Activated CD8-positive, alpha-beta memory T cell treated with anti-CD3 and anti-CD28 coated beads, Interleukin-2, amount 10 ng/mL, durations not matched to agents 7 days and 5 days (primary cell): ENCODE measurements at places on chromosomes 1 and 21.
A peak's percentile ranks its signal among the peaks of the same experiment; 100 is the strongest.

DNA sequence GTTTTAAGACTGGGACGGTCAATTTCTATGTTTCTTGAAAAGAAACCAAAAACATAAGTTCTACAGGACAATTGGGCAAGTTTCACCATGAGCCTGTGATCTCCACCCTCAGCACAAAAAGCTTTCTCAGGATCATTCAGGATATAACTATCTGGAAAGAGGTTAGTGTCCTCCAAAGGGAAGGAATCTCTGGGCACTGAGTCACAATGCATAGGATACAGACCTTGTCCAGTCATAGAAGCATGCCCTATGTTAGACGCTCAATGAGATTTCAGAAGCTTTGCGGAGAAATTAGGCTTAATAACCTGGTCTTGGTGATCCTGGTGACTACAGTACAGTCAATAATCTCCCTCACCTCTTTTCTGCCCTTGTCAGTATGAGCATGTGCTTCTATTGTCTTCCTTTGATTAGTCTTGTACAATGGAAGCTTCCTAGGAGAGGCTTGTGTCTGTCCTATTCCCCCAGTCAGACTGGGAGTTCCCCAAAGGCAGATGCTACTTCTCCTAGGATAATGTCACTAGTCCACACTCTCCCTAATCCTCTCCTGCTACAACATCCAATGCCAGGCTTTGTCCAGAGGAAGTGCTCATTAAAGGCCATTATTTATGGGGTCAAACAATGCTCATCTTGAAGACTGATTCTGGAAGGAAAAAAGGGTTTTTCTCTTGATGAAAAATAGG, 97.4 kb downstream of the KCNH1 start:
- no peak for DNase-seq

DNA sequence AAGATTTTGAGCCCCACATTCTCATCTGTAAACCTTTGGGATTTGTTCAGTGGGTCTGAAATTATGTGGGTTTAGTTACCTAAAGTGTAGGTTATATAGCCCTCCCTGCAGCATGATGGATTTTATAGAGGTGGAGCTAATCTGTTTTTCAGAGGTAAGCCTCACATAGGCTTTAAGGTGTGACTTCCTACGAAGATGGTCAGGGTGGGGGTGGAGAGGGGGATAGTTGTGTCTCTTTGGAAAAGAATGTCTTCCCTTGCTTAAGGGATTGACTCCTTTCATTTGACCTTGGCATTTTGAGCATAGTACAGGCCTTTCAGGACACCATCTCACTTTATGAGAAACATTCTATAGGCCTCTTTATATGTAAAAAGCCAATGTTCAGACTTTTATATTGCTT, 3.4 kb downstream of the CACHD1 start:
- DNase-seq, result no peak

DNA sequence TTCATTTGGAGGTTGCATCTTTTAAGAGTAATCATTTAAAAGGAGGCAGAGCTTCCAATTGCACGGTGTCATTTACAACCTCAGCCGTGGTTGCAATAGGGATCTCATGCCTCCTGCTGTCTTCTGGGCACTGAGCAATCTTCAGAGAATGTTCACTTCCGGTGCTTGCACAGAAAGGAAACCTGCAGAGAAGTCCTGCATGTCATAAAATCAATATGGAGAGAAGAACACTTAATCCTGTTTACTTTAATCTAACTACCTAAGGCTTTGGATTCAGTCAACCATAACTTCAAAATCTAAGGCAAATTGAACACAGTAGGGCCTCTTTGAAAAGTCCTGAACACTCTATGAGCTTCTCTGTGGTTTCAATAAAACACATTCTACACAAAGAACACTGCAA, 11.3 kb upstream of the MAP10 start:
- DNase-seq, result peak; percentile 45

GRCh38 chr1:233617025-233617424, 3.1 kb downstream of the KCNK1 start:
- DNase-seq, result no peak

- no peak for DNase-seq
Observed at GRCh38 chr1:230031131-230031530, 35.9 kb upstream of the GALNT2 start.

- DNase-seq, result no peak
Observed at GRCh38 chr1:116923421-116923820, 13.7 kb downstream of the PTGFRN start.

GRCh38 chr1:28110555-28110954, 22.1 kb upstream of the EYA3 start:
- DNase-seq, result no peak

DNA sequence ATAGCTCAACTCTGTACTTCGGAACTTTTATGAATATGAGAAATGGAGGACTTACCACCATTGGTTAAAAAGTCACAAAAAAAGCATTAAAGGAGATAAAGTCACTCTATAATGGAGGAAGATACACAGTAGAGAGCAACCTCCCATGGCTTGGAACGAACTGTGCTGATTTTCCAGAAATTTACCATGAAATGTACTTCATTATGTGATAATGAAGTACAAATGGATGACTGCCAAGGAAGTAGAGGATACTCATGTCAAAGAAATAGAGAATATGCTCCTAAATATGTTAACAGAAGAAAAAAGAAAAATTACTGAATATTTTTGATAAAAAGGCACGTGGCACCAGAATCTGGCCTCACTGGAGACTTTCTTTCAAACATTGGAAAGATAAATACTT, 23.6 kb upstream of the PLA2G2E start:
- DNase-seq, result no peak

DNA sequence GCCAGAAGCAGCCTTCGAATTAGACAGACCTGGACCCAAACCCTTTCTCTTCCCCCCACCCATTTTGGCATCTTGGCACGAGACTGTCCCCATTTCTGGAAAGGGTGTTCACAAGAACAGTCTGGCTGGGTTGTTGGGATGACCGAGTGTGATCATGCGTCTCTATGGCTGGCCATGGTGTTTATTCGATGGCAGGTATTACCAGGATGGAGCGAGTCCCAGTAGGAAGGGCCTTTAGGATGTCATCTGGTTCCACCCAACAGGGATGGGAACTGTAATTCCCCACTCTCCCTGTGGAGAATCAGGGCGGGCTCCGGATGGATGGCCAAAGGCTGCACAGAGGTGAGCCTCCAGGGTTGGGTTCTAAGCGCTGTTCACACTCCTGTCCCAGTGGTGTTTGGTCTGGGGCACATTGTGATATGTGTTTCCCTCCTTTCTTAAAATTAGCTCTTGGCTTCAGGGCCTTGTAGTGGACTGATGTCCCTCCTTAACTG, 33.4 kb upstream of the ATP5PO start:
- DNase-seq, result no peak

DNA sequence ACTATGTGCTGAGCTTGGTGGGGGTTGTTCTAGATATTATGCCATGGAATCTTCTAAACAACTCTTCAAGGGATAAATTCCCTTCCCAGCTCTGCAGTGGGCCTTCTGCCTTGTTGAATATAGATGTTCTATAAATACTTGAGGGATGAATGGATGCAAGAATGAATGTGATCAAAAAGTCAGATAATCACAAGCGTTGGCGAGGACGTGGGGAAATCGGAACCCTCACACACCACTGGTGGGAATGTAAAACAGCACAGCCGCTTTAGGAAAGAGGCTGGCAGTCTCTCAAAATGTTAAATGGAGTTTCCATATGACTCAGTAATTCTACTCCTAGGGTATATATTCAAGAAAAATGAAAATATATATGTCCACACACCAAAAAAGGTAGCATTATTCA, 19.0 kb downstream of the SDC3 start:
- DNase-seq, result no peak

DNA sequence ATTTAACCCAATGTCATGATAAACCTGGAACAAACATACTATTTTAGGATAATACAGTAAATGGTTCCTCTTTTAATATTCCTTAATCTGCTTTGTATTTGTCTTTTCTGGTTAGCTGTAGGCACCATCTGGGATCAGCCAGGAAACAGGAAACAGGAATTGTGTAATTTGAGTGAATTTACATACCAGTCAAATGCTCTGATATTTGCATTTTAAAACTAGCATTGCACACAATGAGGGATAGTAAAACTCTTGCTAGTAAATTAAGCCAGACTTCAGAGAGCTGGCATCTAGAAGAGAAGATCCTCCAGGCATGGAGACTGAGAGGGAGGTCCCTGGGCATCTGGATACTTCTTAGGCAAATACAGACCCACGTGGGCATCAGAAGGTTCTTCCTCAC, 103.5 kb downstream of the HMCN1 start:
- no peak for DNase-seq

- DNase-seq, result no peak
Observed at GRCh38 chr1:157142201-157142600, 4.0 kb upstream of the ETV3 start.

- DNase-seq, result no peak
Observed at GRCh38 chr1:206508130-206508889, 979 bp downstream of the RASSF5 start.

DNA sequence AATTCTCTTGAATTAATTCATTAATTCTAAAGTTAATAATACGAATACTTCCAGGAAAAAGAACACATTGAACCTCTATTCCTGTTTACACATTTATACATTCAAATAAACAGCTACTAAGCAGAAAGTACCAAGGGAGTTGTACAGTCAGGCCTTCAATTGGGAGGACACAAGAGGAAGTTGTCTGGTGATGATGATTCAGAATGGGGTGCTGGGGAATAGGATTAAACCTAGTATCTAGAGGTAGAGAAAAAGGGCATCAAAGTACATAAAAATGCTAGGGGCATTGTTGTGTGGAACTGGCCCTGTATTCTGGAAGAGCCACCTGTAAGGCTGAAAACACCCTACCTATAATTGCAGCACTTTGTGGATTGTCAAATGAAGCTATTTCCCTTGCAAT, 71.7 kb upstream of the MROH9 start:
- DNase-seq, result no peak

DNA sequence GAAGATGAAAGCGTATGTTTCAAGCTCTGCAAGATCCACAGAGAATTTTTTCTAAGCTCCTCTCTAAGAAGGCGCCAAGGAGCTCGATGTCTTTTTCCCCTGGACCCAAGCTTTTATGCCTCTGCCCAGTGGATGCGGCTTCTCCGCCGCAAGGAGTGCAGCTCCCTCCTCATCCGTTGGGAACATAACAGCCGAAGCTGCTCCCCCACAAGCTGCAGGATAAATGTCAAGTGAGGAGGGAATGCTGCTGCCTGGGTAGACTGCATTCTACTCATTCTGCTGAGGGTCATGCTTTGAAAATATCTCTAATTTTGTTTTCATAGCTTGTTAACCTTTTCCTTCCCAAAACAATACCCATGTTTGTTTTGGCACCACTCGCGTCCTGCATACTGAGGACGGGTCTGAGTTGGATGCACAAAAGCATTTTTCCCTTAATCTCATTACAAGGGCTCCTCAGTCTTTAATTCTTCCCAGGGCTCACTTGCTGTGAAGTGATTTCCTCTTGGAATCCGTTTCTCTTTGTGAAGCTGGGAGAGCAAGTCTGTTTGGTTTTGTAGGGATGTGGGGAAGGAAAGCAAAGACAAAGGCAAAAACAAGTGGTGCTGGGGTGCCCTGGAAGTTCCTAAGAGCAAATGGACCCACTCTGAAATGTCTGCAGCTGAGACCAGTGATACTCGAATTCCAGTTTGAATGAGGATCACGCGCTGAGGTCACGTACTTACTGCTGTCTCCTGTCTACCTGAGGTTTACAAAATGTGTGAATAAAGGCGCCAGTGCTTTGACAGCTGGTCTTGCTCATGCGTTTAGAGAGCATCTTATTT, 134.0 kb upstream of the IRF2BP2 start:
- no peak for DNase-seq

DNA sequence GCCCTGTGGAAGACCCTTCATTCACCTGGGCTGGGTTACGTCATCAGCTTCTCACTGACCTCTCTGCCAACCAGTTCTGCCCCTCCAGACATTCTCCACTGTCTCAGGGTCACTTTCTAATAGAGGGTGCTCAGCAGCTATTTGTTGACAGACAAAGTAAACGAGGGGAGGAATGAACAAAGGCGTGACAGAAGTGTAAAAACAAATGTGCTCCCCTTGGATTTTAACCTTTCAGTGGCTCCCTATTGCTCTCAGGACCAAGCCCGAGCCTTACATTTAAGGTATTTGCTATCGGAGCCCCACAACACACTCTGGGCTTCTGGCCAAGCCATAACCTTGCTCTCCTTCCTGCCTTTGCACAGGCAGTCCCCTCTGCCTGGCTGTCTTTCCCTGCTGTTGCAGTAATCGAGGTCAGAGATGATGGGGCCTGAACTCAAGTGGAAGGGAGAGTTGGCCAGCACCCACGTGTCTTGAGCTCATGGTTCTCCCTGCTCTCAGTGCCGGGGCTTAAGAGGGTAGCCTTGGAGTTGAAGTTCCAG, 9.3 kb upstream of the MARCKSL1 start:
- DNase-seq, result no peak

- no peak for DNase-seq
Observed at GRCh38 chr1:187985145-187985896, 1156.6 kb downstream of the PLA2G4A start.

DNA sequence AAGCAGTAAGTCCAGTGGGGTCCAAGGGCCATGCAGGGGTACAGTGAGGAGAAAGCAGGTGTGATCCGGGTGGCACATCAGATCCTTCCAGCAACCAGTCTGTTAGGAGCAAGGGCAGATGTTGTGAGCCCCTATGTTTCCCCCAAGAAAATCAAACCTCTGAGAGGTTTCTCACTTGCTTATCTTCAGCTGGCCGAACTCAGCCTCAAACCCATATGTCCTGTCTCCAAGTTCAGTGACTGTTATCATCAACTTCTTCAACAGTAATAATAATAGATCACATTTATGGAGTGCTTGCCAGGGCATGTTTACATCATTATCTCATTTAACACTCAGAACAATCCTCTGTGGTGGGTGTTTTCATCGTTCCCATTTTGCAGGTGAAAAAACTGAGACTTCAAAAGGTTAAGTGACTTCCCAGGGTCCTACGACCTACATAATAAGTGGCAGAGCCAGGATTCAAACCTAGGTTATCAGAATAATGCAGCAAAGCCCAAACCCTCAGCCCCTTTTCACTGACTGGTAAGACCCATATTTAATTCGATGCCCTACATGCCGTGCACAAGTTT, 3.3 kb downstream of the CAPN2 start:
- DNase-seq, result no peak

GRCh38 chr1:201011616-201012015, 11.9 kb downstream of the KIF21B start:
- DNase-seq, result no peak

GRCh38 chr1:186977266-186977957, 148.7 kb downstream of the PLA2G4A start:
- DNase-seq, result no peak

DNA sequence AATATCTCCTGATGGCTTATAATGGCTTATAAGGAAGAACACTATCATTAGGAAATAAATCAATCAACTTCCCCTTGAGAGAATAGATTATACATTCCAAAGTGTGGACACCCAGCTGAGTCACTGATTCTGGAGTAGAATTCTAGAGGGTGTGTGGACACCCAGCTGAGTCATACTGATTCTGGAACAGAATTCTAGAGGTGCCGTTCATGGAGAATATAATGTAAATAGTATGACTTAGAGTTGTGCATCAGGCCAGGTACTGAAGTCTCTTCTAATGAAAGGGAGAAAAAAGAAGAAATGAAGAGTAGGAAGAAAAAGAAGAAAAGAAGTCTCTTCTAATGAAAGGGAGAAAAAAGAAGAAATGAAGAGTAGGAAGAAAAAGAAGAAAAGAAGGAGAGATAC, 2.4 kb upstream of the USP33 start:
- no peak for DNase-seq
